ENCODE measurements at places on chromosomes 7 and 10. TPM values are rescaled to one million over a fixed set of nuclear protein-coding genes. Genes with fewer than 3 reads are reported as not detected.

DNA sequence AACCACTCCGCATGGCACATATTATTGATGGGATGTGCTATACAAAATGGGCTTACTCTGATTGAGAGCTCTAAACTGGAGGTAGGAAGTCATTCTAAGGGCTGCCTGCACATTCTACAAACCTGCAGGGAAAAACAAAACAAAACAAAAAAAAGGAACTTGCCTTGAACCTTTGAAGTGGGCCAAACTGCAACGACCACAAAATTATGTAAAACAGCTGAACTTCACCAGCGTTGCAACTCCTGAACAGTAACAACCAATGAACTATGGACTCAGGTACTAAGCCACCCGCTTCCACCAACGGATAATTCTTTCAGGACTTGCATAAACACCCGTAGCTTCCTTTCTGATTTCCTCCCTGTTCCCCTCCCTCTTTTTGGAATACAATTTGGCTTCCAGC, 80.4 kb downstream of the ZNF248 start:
- H3K27ac ChIP-seq = no peak overlapping the region
- no peaks in the 10 kb centered on the region for H3K27me3 ChIP-seq
- no peaks in the 10 kb centered on the region for H3K4me1 ChIP-seq
- no peaks in the 10 kb centered on the region for H3K36me3 ChIP-seq
- no peak for DNase-seq

DNA sequence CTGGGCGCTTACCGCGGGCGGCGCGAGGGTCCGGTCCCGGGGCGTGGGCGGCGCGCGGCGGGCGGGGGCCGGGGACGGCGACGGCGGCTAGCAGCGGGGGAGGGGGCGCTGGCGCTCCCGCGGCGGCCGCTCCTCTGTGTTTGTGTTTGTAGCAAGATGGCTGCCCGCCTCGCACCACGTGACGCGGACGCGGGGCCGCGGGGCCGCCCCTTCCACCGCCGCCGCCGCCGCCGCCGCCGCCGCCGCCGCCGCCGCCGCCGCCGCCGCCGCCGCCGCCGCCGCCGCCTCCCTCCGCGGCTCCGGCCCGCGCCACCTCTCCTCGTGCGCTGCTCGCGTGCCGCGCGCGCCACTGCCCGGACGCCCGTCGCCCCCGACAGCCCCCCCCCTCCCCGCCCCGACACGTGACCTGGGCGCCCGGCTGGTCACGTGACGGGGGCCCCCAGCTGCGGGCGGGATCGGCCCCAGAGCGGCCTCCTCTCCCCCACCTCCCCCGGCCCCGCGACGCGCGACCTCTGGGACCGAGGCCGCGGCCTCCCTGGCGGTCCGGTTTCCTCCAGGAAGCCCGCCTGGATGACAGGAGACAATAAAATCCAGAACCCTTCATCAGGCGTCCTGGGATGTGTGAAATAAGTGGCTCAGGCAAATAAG, at the start of gene GIGYF1:
Gene GIGYF1 (minus strand): TSS at position 153 of the 648 bp plus-strand sequence. CDS start 6,012 bp downstream, outside the sequence.
- peaks cover 38% of the 10 kb centered on the region for H3K4me1 ChIP-seq
- peak within 1 kb of the TSS; percentile 88 for H3K4me3 ChIP-seq
- peak; percentile 81 for DNase-seq
- no peaks in the 10 kb centered on the region for H3K27me3 ChIP-seq

The IGFBP3 gene
- 79.8 TPM for total RNA-seq

DNA sequence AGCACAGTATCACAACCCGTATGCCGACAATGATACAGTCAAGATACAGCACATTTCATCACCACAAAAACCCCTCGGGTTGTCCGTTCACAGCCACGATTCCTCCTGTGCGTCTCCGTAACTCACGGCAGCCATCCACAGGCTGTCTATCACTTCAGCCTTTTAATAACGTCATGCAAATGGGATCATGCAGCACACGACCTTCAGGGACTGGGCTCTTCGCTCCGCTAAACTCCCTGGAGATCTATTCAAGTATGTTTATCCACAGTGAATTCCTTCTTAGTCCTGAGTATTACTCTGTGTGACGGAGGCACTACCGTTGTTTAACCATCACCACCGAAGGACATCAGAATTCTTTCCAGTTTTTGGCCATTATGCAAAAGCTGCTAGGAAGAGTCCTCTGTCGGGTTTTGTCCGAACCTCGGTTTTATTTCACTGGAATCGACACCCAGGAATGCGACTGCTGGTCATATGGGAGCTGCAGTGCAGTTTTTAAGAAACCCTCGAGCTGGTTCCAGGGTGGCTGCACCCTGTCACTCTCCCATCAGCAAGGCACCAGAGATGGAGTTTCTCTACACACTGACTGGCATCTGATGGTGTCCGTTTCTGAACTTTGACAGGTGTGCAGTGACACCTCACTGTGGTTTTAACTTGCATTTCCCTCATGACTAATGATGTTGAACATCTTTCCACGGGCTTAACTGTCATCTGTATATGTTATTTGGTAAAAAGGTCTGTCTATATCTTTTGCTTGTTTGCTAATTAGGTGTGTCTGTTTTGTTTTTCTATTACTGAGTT, 193.6 kb downstream of the MAD1L1 start:
- no peak for DNase-seq
- H3K4me3 ChIP-seq = no peak overlapping the region
- no peak overlapping the region for H3K27ac ChIP-seq
- no peaks in the 10 kb centered on the region for H3K27me3 ChIP-seq
- no peaks in the 10 kb centered on the region for H3K36me3 ChIP-seq
- peaks cover 15% of the 10 kb centered on the region for H3K4me1 ChIP-seq

- H3K4me1 ChIP-seq = peaks cover 3% of the 10 kb centered on the region
- H3K36me3 ChIP-seq = no peaks in the 10 kb centered on the region
- H3K27me3 ChIP-seq = no peaks in the 10 kb centered on the region
- no peak for DNase-seq
- H3K27ac ChIP-seq = no peak overlapping the region
These were observed 231.4 kb downstream of the CREB5 start for GRCh38 chr7:28643584-28644340.
